Smooth muscle cell of the coronary artery (primary cell): ENCODE measurements at places on chromosomes 1 and 21. TPM values are rescaled to one million over a fixed set of nuclear protein-coding genes. Genes with fewer than 3 reads are reported as not detected.

Gene FMN2
- 10.6 and 29.3 TPM in 2 replicates for total RNA-seq

Gene SPRR4
- total RNA-seq = not detected in 2 replicates

Gene IGSF21
- not detected in 2 replicates for total RNA-seq

Gene NUP210L
- under 0.01 and 0.12 TPM in 2 replicates for total RNA-seq

Gene HMGB4
- total RNA-seq = not detected in 2 replicates

Gene SLFNL1
- total RNA-seq = 0.15 and 0.35 TPM in 2 replicates

Gene NBPF9
- total RNA-seq = 11.3 and 13.2 TPM in 2 replicates

Gene LEPR
- 13.2 and 21.6 TPM in 2 replicates for total RNA-seq

Gene CD101
- total RNA-seq = under 0.01 and 0.15 TPM in 2 replicates

Gene S100A7A
- total RNA-seq = not detected in 2 replicates

Gene PKLR
- total RNA-seq = not detected in 2 replicates

Gene EFNA4
- total RNA-seq = 1.8 and 5.7 TPM in 2 replicates

Gene ABCA4
- 0.15 and 1.1 TPM in 2 replicates for total RNA-seq

Gene RGS7
- total RNA-seq = 0.15 and 2.8 TPM in 2 replicates

Gene CASQ2
- total RNA-seq = under 0.01 TPM in 1 of 2 replicates, not detected in the other

Gene FCRL4
- total RNA-seq = not detected in 2 replicates

Gene GIPC2
- total RNA-seq = 0.15 and 0.59 TPM in 2 replicates

Gene OR10Z1
- not detected in 2 replicates for total RNA-seq

Gene TNFRSF8
- total RNA-seq = 0.08 and 0.23 TPM in 2 replicates

Gene INAVA
- total RNA-seq = 0.08 TPM in 1 of 2 replicates, not detected in the other

Gene NBPF14
- 20.9 and 24.8 TPM in 2 replicates for total RNA-seq

Gene CDC42BPA
- 28.3 and 30.9 TPM in 2 replicates for total RNA-seq

Gene FCRL3
- total RNA-seq = not detected in 2 replicates

Gene CFHR1
- 0.15 TPM in 1 of 2 replicates, not detected in the other for total RNA-seq

Gene E2F2
- 0.15 TPM in 1 of 2 replicates, not detected in the other for total RNA-seq

Gene VWA5B1
- total RNA-seq = not detected in 2 replicates

Gene ARMH1
- 0.60 and 3.5 TPM in 2 replicates for total RNA-seq

Gene NTRK1
- 0.08 and 0.12 TPM in 2 replicates for total RNA-seq

Gene MLLT11
- 0.59 and 7.9 TPM in 2 replicates for total RNA-seq

Gene IFT25
- total RNA-seq = 9.5 and 18.8 TPM in 2 replicates

Gene CORT
- total RNA-seq = 0.08 TPM in 1 of 2 replicates, not detected in the other

Gene C1orf50
- total RNA-seq = 0.82 and 3.2 TPM in 2 replicates

Gene ATP5PO
- total RNA-seq = 163 and 183 TPM in 2 replicates

Gene PFKL
- total RNA-seq = 224 and 530 TPM in 2 replicates

Gene GNG12
- 70.4 and 130 TPM in 2 replicates for total RNA-seq

Gene SLC9C2
- total RNA-seq = under 0.01 TPM in 1 of 2 replicates, not detected in the other

Gene PPP1R12B
- total RNA-seq = 12.3 and 18.4 TPM in 2 replicates
